ENCODE measurements at places on chromosomes 12 and 14. TPM values are rescaled to one million over a fixed set of nuclear protein-coding genes. Genes with fewer than 3 reads are reported as not detected.

The LHX5 gene
- total RNA-seq: 2.1 TPM

- DNase-seq: no peak
- no peaks in the 10 kb centered on the region for H3K36me3 ChIP-seq
- no peaks in the 10 kb centered on the region for H3K27me3 ChIP-seq
- H3K4me3 ChIP-seq: no peak overlapping the region
These were observed 23.2 kb downstream of the NGDN start for GRCh38 chr14:23492618-23493272.

- H3K27ac ChIP-seq: no peak overlapping the region
- H3K4me1 ChIP-seq: peaks cover 21% of the 10 kb centered on the region
- no peaks in the 10 kb centered on the region for H3K36me3 ChIP-seq
- no peak overlapping the region for H3K4me3 ChIP-seq
These were observed 58.9 kb upstream of the BCL2L14 start for GRCh38 chr12:12011880-12012260.

DNA sequence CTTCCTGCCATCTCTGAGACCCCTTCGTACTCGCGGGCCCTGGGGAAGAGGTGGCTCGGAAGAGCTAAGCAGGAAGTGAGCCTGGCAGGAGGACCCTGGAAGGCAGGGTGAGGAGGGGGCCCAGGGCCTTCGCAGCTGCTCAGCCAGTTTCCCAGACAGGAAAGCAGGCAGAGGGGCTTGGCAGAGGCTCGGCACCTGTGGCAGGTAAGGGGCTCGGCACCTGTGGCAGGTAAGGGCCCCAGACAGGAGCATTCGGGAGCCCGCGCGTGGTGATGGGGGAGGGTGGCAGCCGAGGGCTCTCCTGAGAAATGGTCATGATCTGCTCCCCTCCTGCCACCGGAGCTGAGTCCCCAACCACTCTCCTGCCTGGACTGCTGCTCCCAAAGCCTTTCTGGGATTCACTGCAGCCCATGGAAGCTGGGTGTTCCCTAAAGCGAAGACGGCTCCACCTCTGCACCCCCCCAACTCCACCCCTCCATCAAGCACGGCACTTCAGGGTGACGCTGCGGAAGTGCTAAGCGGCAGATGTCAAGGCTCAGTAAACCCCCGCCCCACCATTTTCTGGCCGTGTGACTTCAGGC lies 63.2 kb downstream of the PRIMA1 start:
- no peak overlapping the region for H3K4me3 ChIP-seq
- H3K27me3 ChIP-seq: no peaks in the 10 kb centered on the region
- no peak overlapping the region for H3K27ac ChIP-seq
- DNase-seq: no peak
- no peaks in the 10 kb centered on the region for H3K36me3 ChIP-seq
- H3K4me1 ChIP-seq: no peaks in the 10 kb centered on the region

The TSFM gene
- 53.3 TPM for total RNA-seq

The TTLL5 gene
- 40.1 TPM for total RNA-seq

DNA sequence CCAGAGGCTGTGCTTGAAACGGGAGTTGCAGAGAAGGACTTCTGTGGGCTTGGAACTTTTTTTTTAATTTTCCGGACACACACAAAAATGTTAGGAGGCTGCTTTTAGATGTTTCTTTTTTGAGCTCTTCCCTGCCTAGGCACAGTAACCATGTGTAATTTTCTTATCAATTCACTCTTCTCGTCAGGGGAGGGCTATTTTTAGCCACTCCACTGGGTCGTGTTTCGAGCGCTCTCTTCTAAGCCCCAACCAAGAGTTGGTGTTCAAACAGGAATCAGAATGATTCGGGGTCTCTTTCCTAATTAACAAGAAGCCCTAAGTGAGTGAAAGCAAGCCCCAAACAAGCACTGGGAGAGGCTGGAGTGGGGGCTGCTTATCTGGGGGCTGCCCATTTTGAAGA lies 162.6 kb downstream of the CHST11 start:
- no peaks in the 10 kb centered on the region for H3K27me3 ChIP-seq
- no peak overlapping the region for H3K27ac ChIP-seq
- H3K4me3 ChIP-seq: no peak overlapping the region
- H3K36me3 ChIP-seq: no peaks in the 10 kb centered on the region
- DNase-seq: no peak
- H3K4me1 ChIP-seq: no peaks in the 10 kb centered on the region

The AJUBA gene
- 44.3 TPM for total RNA-seq

DNA sequence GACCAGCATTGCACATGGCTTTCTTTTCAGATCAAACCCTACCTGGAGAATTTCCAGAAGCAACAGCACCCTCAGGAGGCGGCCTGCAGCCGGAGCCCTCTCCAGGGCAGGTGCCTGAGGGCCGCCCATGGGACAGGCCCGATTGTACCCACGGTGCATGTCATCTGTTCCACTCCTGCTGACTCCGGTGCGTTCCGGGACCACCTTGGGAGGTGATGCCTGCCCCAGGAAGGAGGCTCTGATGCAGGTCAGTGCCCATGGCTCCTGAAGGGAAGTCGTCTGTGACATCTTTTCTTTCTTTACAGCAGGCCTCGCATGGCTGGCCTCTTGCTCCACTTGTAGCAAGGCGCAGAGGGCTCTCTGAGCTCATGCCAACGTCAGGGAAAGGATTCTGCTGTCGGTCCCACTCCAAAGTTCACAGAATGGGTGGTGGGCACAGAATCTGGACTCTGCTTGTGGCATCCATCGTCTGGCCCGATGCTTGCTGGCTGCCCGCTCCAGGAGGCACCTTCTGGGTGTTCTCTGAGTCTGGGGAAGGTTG lies 160.7 kb upstream of the RTL1 start:
- no peaks in the 10 kb centered on the region for H3K36me3 ChIP-seq
- H3K27ac ChIP-seq: no peak overlapping the region
- no peaks in the 10 kb centered on the region for H3K4me1 ChIP-seq

- H3K36me3 ChIP-seq: peaks cover 4% of the 10 kb centered on the region
- no peak for DNase-seq
- no peak overlapping the region for H3K27ac ChIP-seq
- no peaks in the 10 kb centered on the region for H3K27me3 ChIP-seq
- peaks cover 4% of the 10 kb centered on the region for H3K4me1 ChIP-seq
These were observed 32.4 kb downstream of the FERMT2 start for GRCh38 chr14:52918486-52918885.

DNA sequence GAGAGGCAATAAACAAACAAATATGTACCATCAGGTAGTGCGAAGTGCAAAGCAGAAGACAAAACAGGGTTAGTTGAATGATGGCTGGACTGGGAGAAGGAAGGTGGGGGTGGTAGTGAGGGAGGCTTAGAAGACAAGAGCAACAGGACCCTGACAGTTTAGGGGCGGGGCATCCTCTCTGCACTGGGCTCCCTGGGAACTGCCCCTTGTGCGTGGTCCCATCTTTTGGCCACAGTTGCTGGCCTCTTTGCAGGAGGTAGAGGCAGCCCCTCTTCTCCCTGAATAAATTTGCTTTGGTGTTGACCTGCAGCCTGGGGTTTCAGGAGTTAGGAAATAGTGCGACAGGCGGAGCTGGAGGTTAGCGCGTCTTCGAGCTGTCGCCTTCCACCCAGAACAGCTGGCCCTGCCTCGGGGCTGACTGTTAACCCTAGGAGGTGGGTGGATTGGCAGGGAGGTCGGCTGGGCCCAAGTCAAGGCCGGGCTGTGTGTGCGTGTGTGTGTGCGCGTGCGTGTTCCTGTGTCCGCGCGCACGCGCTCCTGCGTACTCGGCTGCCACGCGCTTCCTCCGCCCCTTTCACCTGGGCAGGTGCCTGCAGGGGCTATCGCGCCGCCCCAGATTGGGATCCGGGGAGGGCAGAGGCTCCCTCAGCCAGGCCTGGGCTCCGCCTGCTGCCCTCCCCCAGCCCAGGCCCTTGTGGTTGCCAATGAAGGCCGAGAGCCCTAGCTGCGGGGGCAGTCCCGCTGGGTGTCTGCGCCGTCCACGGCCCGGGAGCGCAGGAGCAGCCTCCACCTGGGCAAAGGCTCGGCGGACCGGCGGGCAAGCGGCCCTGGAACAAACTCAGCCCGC lies 180.8 kb downstream of the ADCK1 start:
- no peak overlapping the region for H3K27ac ChIP-seq
- peak overlapping the region; percentile 71 for H3K4me3 ChIP-seq
- no peaks in the 10 kb centered on the region for H3K27me3 ChIP-seq
- DNase-seq: peak; percentile 68

GRCh38 chr14:103686831-103687485 lies 28.3 kb downstream of the XRCC3 start:
- H3K4me1 ChIP-seq: no peaks in the 10 kb centered on the region
- H3K36me3 ChIP-seq: peaks cover 2% of the 10 kb centered on the region
- H3K4me3 ChIP-seq: no peak overlapping the region
- H3K27ac ChIP-seq: no peak overlapping the region

GRCh38 chr14:75533791-75534555 lies 11.7 kb downstream of the BATF start:
- H3K36me3 ChIP-seq: no peaks in the 10 kb centered on the region
- no peaks in the 10 kb centered on the region for H3K4me1 ChIP-seq
- H3K4me3 ChIP-seq: no peak overlapping the region
- DNase-seq: no peak

- DNase-seq: no peak
- no peaks in the 10 kb centered on the region for H3K27me3 ChIP-seq
- no peak overlapping the region for H3K27ac ChIP-seq
- H3K36me3 ChIP-seq: no peaks in the 10 kb centered on the region
- H3K4me3 ChIP-seq: no peak overlapping the region
These were observed 50.9 kb upstream of the BCL2L14 start for GRCh38 chr12:12019881-12020280.

- H3K27ac ChIP-seq: no peak overlapping the region
- no peak overlapping the region for H3K4me3 ChIP-seq
- no peaks in the 10 kb centered on the region for H3K36me3 ChIP-seq
- H3K4me1 ChIP-seq: no peaks in the 10 kb centered on the region
- DNase-seq: no peak
- no peaks in the 10 kb centered on the region for H3K27me3 ChIP-seq
These were observed 34.8 kb downstream of the NFKBIA start for GRCh38 chr14:35369701-35370191.

GRCh38 chr14:66248256-66248655 lies 237.9 kb upstream of the CCDC196 start:
- H3K27ac ChIP-seq: no peak overlapping the region
- H3K27me3 ChIP-seq: no peaks in the 10 kb centered on the region
- H3K4me3 ChIP-seq: no peak overlapping the region
- no peaks in the 10 kb centered on the region for H3K4me1 ChIP-seq
- no peak for DNase-seq

The ACSM4 gene
- not detected for total RNA-seq

The SDR9C7 gene
- total RNA-seq: not detected

DNA sequence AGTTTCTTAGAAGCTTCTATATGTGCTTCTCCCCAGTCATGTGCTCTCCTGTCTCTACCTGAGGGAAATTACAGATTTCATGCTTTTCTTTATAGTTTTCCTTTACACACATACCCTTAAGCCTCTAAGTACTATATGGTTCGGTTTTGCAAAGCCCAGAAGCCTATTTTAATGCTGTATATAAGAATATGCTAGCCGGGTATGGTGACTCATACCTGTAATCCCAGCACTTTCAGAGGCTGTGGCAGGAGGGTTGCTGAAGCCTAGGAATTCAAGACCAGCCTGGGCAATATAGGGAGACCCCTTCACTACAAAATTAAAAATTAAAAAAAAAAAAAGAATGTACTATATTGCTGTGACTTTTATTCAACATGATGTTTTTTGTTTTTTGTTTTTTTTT lies 15.4 kb downstream of the DGLUCY start:
- H3K36me3 ChIP-seq: peaks cover 46% of the 10 kb centered on the region
- H3K4me3 ChIP-seq: no peak overlapping the region
- no peak overlapping the region for H3K27ac ChIP-seq
- no peaks in the 10 kb centered on the region for H3K27me3 ChIP-seq

GRCh38 chr12:6284273-6284672 lies 26.2 kb upstream of the PLEKHG6 start:
- no peaks in the 10 kb centered on the region for H3K27me3 ChIP-seq
- no peak overlapping the region for H3K4me3 ChIP-seq
- no peaks in the 10 kb centered on the region for H3K36me3 ChIP-seq

The ALX1 gene
- 2.1 TPM for total RNA-seq
